ENCODE measurements at places on chromosomes 16 and 17.

GRCh38 chr16:3983081-3983520 is 102.6 kb upstream of the CREBBP start:
- no peak for DNase-seq

GRCh38 chr17:16342979-16343378 is 10.3 kb downstream of the CENPV start:
- no peak for DNase-seq

GRCh38 chr17:75096082-75096625 is 8.4 kb downstream of the SLC16A5 start:
- DNase-seq: no peak

DNA sequence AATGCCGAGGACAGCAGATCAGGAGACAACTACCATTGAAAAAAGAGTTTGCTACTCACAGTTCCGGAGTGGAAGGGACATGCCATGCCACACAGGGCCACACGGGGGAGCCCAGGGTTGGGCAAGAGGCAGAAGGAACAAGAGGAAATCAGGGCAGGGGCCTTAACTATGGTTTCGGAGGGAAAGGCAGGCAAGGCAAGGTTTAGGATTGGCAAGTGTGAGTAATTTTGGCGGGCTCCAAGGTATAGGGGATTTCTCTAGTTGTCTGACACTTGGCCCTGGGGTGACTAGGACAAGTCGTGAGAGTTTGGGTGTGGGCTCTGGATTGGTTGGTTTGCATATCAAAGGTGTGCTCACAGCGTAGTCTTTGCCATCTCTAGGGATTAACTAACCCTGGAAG is 27.0 kb upstream of the NTN1 start:
- peak; percentile 24 for DNase-seq

GRCh38 chr17:81733507-81734404 is 21.7 kb downstream of the SLC25A10 start:
- DNase-seq: peak; percentile 37

DNA sequence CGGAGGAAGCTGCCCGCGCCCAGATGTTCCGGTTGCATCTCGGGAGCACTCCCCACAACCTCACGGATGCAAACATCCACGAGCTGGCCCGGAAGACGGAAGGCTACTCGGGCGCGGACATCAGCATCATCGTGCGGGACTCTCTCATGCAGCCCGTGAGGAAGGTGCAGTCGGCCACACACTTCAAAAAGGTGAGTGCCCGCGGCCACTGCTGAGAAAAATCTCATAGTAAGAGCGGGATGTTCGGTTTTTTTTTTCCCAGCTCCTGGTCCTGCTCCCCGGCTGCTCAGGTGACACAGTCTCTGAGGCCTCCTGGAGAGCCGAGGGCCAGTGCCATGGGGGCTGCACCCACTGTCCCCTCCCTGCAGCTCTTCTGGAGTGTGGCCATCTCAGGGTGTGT is 9.3 kb downstream of the PDF start:
- no peak for DNase-seq

DNA sequence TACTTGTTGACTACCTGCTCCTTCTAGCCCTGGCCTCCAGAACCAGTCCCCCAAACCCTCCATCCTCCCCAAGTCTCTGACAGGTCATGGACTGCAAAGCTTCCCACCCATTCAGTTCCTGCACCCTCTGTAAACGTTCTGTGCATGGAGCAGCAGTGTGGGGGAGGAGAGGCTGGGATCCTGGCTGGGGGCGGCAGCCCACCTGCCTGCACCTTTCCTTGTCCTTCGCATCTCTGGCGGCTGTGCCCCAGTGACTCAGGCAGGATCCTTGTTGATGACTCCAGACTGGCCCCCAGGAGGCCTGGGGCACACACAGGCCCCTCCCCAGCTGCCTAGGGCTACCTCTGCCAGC is 1.6 kb upstream of the PKMYT1 start:
- no peak for DNase-seq

GRCh38 chr17:7843257-7843535 is 9.2 kb downstream of the KDM6B start:
- peak; percentile 29 for DNase-seq

DNA sequence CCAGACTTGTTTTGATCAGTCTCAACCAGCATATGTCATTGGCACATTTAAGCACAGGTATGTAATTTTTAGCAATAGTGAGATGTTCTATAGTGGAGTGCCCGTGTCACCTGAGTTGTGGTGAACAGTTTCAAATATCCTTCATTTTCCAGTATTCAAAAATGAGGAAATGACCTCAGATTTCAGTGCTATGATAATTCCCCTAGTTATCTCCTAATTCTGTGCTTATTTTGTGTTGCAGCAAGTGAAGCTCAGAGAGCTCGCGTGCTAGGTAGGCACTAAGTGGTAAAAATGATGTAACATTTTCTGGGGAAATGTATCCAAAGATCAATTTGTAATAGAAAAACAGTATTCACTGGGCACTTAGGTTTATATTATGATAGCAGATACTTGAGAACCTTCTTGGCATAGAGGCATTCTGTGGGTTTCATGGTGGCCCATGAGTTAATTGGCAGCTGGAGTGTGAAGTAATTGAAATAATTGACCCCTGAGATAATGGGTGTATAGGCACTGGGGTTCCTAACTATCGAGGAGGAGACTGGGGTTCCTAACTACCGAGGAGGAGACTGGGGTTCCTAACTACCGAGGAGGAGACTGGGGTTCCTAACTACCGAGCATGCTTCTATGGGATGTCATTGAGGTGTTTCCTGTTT is 159.1 kb downstream of the PRKCA start:
- no peak for DNase-seq

DNA sequence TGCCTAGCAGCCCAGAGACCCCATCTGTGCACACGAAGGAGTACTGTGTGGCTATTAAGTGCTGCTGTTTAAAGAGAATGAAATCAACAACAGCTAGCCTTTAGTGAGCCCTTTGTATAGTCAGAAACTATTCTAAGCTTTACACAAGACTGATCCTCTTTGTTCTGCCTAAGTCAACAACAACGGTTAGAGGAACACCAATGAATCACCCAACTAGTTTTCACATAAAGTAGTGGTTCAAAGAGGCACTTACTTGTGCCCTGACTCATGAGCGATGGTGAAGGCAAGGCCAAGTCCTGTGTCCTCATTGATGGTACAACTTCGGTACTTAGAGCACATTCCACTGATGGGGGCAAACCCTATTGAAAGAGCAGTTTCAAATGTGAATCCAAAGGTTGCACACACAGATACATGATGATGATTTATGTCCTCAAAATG is 75.8 kb downstream of the ADAMTS18 start:
- no peak for DNase-seq

DNA sequence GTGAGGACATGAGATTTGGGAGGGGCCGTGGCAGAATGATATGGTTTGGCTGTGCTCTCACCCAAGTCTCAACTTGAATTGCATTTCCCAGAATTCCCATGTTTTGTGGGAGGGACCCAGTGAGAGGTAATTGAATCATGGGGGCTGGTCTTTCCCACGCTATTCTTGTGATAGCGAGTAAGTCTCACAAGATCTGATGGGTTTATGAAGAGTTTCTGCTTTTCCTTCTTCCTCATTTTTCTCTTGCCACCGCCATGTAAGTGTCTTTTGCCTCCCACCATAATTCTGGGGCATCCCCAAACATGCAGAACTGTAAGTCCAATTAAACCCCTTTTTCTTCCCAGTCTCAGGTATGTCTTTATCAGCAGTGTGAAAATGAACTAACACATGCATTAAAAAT is 40.6 kb downstream of the CCT6B start:
- DNase-seq: no peak

DNA sequence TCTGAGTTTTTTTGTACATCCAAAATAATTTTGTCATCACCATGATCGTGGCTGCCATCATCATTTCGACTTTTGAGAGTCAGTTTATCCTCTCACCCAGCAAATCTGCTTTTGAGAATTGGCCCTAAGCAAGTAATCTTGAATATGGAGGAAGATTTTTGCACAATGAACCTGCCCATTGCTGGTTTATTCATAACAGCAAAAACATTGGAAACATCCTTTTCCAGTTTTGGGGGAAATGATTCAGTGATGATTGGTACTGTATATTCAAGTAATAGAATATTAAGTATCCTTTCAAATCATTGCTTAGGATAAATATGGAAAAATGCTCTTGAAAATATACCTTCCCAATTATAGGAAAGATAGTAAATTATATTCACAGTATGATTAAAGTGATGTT is 53.1 kb downstream of the PRKCA start:
- no peak for DNase-seq

- no peak for DNase-seq
These were observed 6.2 kb downstream of the ZNF843 start for GRCh38 chr16:31436221-31437045.

- no peak for DNase-seq
These were observed 6.2 kb downstream of the PHOSPHO1 start for GRCh38 chr17:49224198-49224996.

- no peak for DNase-seq
These were observed 57.6 kb downstream of the AMFR start for GRCh38 chr16:56367764-56368163.

GRCh38 chr16:69880640-69881133 is 70.4 kb upstream of the CLEC18A start:
- DNase-seq: no peak

DNA sequence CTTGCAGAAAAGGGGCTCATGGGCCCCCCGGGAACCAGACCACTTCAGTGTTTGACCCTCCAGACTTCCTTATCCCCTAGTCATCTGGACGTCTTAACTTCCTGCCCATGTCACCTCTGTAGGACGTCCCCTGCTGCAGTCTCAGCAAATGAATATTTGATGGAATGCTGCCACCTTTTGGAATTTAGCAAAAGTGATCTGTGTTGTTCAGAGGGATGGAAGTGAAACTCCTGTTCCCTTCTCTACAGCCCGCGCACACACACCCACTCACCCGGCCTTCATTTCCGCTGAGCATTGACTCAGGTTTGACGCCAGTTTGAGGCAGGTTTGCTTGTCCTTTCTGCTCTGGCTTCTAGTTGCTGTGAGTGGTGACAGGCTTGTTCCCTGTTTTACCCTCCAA is 507.2 kb upstream of the EEF2KMT start:
- no peak for DNase-seq

DNA sequence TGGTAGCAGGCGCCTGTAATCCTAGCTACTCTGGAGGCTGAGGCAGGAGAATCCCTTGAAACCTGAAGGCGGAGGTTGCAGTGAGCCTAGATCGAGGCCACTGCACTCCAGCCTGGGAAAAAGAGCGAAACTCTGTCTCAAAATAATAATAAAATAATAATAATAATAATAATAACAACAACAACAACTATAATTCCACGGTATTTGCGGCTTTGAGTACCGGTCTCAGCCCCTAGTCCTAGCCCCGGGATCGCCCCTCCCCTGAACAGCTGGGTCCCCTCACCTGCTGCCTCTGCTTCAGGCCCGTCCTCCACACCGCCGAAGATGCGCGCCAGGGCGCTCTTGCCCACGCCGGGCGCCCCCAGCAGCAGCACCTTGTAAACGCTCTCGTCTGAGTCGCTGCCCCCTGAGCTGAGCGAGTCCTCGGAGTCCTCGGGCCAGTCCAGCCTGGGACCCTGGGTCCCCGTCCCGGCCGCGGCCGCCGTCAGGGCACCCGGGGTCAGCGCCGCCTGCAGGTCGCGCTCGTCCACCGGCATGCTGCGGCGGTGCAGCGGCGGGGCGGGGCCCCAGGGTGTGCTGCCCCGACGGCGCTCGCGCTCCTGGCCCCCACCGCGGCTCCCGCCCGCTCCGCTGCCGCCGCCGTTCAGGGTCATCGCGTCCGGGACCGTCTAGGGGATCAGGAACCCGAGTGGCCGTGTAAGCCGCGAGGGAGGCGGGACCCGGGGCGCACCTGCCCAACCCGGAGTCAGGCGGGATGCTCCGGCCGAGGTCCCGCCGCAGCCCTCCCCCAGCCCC is 611 bp downstream of the RRAD start:
- peak; percentile 18 for DNase-seq

DNA sequence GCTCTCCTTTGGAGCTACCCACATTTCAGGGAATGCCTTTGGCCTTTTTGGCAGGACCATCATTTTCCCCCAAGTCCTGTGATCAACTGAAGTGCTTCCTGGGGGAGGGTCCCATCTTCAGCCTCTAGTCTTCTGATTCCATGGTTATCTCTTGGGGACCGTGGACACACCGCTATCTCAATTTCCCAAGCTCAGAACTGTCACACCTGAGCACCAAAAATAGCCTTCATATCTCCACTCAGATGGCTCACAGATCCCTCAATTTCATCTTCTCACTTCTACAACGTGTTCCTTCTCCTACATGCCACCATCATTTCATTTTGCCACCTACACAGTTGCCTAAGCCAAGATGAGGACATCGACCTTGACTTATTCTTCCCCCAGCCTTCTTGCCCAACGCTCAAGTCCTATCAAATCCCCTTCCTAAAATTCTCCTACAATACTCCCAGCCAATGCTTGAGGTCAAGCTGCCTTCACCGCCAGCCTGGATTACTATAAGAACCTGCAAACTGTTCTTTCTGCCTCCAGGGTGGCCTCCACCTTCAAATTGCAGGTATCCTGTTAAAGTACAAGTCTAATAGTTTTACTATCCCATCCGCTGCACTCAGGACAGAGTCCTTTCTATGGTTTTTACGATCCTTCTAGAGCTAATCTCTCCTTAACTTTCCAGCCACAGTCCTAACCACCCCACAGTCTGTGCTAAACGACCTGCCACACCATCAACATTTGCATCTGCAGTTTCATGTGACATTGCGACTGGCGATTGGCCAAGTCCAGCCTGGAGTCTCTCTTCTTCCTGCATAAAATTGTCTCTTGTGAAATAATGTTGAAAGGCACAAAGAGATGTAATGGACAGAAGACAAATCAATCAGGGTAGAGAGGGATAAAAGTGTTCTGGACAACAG is 6.2 kb downstream of the ATP6V0D1 start:
- no peak for DNase-seq

GRCh38 chr17:57778306-57778705 is 33.2 kb upstream of the CCDC182 start:
- no peak for DNase-seq

- no peak for DNase-seq
These were observed 5.4 kb upstream of the PNPO start for GRCh38 chr17:47935961-47936360.

DNA sequence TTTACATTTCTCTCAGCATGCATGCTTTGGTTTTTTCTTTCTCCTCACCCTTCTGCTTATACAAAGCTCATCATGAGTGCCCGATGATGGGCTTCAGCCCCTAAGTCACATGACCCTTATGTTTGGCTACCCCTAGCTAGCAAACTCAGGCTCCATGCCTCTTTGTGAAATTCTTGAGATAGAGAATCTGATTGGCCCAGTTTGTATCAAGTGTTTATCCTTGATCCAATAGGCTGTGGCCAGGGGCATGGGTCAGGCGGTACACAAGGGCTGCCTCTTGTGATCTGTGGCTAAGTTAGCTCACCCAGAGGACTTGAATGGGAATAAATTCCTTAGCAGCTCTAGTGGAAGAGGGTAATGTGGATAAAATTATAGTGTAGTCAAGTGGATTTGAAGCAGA is 11.5 kb upstream of the TOX3 start:
- DNase-seq: no peak

All from stimulated activated CD8-positive, alpha-beta memory T cell treated with anti-CD3 and anti-CD28 coated beads, Interleukin-15, amount 100 ng/mL, for 24 hours (primary cell).